ENCODE measurements at places on chromosomes 2 and 18.

- DNase-seq = no peak
Observed at GRCh38 chr2:137929519-137929916, 34.8 kb upstream of the HNMT start.

DNA sequence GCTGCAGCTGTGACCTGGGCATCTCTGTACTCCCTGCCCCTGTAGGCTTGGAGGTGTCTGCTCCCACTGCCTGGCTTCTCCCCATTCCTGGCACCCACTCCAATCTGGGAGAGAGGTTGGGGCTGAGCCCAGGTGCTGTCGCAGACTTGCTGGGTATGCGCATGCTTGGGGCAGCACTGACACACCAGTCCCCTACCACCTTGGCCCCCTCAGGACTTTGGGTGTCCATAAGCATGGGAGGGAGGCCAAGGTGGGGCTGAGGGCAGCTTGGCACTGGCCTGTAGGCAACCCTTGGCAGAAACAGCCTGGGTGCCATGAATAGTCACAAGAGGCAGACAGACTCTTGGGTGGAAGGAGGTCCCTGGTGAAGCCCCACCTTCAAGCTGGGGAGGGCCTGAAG, 136.8 kb downstream of the QPCT start:
- DNase-seq = no peak

GRCh38 chr2:85216927-85217326, 83.7 kb downstream of the TCF7L1 start:
- no peak for DNase-seq

DNA sequence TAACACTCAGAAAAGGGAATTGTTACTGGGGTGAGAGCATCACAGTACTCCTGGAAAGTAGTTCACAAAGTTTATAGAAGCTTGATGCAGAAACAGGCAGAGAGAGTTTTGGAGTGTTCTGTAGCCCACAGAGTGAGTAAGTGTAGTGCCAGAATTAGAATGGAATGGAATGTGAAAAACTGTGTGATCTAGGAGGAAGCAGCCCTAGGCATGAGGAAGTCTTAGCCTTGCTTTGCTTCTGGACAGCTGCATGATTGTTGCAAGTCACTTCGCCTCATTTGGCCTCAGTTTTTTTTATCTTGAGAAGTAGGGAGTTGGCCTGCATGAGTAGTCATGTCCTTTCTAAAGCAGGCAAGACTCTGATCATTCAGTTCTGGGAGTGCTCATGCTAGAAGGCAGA, 10.9 kb downstream of the SERPINB12 start:
- DNase-seq = no peak

DNA sequence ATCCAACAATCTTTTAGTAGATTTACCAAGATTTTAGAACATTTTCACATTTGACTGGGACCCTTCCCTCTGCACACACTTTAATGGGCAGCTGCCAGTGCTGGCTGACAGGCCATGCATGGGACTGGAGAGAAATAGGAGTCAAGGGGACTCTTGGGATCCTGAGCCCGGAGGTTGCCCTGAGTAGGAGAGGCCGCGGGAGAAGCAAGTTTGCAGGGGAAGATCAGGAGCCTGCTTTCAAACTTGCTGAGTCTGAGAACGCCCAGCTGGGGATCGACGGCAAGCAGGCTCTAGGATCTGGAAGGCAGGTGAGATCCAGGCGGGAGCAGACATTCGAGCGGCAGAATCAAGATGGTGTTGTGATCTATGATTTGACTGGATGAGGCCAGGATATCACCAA, 186.1 kb downstream of the HDAC4 start:
- DNase-seq = no peak

GRCh38 chr18:68800075-68800474, 2.2 kb downstream of the CCDC102B start:
- DNase-seq = no peak

DNA sequence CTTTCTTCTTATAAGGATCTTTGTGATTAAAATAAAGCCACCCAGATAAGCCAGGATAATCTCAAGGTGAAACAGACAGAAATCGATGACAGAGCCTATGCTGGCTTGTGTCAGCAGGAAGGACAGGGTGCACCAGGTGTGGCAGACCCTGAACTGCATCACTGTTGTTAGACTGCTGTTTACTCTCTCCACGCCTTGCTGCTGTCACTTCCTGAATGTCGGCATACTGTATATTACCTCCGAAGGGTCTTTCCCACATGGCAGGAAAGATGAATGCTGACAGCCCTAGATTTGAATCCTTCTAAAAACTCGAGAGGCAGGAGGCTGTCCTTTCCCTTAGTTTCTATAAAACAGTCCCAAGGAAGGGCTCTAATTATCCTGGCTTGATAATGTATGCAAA, 18.9 kb upstream of the TMEM163 start:
- no peak for DNase-seq

- no peak for DNase-seq
Observed at GRCh38 chr18:7779211-7779610, 212.1 kb downstream of the PTPRM start.

DNA sequence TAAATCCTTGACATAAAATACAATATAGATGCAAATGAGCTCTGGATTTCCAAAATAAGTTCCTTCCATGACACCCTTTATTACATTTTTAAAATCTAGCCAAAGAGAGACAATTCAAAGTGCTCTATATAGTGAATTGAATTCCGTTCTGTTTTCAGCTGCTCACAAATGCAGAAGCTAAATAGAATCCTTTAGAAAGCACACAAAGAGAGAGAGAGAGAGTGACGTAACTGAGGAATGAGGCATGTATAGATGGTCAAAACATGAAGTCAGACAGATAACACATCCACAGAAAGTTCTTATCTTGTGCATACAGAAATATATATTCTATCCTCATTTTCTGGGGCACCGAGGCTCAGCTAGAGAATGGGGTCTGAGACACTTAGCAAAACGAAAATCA, 344.7 kb upstream of the NETO1 start:
- DNase-seq = no peak

GRCh38 chr2:219575566-219576504, 3.7 kb downstream of the INHA start:
- DNase-seq = no peak

- no peak for DNase-seq
Observed at GRCh38 chr2:23293063-23293462, 91.9 kb upstream of the KLHL29 start.

- DNase-seq = no peak
Observed at GRCh38 chr2:50785816-50786215, 246.1 kb downstream of the NRXN1 start.

GRCh38 chr2:31196622-31197021, 20.7 kb downstream of the CAPN14 start:
- no peak for DNase-seq

- DNase-seq = no peak
Observed at GRCh38 chr2:47029737-47030524, 114.3 kb upstream of the MCFD2 start.

- DNase-seq = no peak
Observed at GRCh38 chr2:238851026-238851425, 3.1 kb downstream of the TWIST2 start.

- no peak for DNase-seq
Observed at GRCh38 chr2:145408980-145409379, 889.1 kb upstream of the ZEB2 start.

- no peak for DNase-seq
Observed at GRCh38 chr2:144376926-144377325, 143.0 kb downstream of the ZEB2 start.

GRCh38 chr18:10559553-10560451, 34.0 kb downstream of the NAPG start:
- DNase-seq = no peak

GRCh38 chr2:202752071-202752470, 117.3 kb downstream of the FAM117B start:
- DNase-seq = no peak
